ENCODE measurements at places on chromosomes 4 and X. TPM values are rescaled to one million over a fixed set of nuclear protein-coding genes. Genes with fewer than 3 reads are reported as not detected.

DNA sequence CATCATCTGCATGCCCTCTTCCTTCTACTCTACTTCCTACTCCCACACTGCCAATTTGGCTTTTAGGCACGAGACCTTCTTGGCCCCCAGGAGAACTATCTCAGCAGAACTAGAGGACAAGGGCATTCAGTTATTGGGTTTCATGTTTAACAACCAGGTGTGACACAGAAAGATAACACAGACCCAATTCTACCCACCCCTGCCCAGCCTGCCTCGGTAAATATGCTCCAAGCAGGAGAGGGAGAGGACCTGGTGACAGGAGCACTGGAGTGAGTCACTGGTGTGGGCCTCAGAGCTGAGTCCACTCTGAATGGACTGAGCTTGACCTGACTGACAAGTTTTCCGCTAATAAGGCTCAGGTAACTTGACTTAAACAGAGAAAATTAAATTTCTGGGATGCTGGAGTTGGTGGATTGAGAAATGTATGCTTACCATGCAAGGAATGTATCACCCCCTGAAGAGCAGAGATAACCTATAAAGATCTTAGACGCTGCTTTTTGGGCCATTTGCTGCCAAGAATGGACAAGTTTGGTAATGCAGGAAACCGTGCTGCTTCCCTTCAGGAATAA is 52.5 kb downstream of the CASP3 start:
- no peak for ATAC-seq

DNA sequence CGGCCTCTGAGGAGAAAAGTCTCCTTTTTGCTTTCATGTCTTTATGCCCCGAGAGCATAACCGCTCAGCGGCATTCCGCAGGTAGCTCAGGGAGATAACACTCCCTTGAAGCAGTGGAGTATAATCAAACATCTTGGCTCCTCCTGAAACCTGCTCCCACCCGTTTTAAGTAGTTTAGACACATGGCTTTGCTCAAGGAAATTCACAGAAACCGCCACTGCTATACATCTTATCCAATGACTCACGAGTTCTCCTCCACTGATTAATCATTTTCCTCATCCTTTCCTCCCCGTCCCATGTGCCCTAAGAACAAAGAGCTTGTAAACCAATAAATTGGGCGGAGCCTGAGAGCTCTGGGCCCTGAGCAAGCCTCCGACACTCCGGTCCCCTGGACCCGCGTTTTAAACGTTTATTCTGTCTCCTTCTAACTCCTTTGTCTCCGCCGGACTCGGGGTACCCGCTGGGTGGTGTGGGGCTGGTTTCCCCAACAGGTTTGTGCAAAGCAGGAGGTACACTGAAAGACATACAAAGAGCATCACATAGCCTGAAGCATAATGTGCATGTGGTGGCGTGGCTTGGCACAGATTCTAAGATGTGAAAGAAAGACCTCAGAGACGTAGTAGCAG is 401.2 kb downstream of the TLL1 start:
- ATAC-seq: no peak

DNA sequence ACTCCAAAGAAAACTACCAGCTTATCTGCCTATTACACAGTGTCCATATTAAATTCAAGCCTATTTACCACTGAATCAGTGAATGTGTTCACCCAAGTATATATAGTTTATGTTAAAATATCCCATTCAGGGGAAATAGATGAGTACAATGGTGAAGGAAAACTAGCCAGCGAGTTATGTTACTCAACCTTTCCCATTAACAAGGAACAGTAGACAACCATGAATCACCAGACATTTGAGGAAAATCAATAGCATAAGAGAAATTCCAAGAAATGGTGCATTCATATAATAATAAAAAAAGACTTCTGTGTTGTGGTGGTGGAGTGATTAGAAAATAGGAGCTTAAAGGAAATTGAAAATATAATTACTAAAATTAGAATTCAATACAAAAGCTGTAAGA is 21.3 kb downstream of the IQCM start:
- ATAC-seq: no peak

The HCCS gene
- 17.0 TPM for total RNA-seq

The TMEM31 gene
- total RNA-seq: not detected

The ASB11 gene
- total RNA-seq: not detected

The PASD1 gene
- total RNA-seq: not detected

The KLHL4 gene
- 0.08 TPM for total RNA-seq

- peak; percentile 46 for ATAC-seq
Observed at GRCh38 chrX:9340598-9341290, 124.1 kb upstream of the TBL1X start.

The SLC9B2 gene
- 6.1 TPM for total RNA-seq

DNA sequence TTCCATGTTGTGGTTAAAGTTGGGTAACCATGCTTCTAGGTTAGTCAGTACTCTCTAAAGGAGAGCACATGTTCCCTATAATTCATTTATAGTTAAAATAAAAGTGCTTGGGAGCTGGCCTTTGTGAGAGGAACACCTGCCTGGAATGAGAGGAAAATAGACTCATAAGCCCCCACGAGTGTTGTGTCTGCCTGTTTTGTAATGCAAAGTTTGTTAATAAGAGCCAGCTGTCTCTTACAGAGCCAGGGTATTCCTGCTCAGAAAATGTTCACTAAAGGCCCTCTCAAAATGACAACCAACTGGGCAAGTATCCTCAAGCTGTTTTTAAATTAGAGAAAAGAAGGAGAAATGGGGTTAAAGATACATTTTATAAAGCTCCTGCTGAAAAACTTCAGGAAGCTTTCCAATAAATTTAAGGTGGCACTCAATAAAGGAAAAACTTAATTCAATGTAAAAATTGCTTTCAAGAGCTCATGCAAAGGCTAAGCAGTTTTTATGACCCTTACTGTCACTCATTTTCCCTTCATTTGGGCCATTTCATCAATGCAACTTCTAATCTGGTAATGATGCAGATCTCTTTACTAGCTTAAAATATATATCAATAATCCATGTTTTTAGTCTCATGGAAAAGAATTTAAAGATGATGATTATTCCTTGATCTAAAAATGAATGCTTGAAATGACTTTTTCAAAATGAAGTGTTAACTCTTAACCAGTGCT is 793.6 kb downstream of the STPG2 start:
- ATAC-seq: no peak

GRCh38 chr4:75995727-75996126 is 5.0 kb upstream of the SDAD1 start:
- ATAC-seq: peak; percentile 25

- ATAC-seq: no peak
Observed at GRCh38 chr4:37650481-37650880, 35.7 kb downstream of the RELL1 start.

DNA sequence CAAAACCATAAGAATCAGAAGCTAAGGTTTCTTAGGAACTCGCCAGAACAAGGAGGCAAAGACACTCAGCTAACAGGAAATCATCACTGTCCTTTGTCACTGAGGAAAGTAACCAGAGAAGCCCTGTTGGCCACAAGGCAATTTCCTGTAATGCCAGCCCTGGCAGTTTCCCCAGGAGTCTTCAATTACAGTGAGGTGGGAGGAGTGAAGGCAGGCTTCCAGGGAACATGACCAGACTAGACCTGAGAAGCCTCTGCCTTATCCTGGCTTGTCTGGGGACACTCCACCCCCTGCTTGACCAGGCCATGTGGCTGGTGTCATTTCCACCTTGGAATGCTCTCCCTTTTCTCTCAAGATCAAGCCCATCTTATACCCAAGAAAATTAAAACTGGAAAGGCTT is 125.3 kb downstream of the COL4A6 start:
- ATAC-seq: peak; percentile 91

The CLGN gene
- 1.2 TPM for total RNA-seq

The HOPX gene
- total RNA-seq: 249 TPM

Measured in esophagus mucosa (tissue), 1 donor.